ENCODE measurements at places on chromosomes 12 and 14.

- DNase-seq, result no peak
Observed at GRCh38 chr12:58747533-58747932, 172.8 kb downstream of the LRIG3 start.

GRCh38 chr12:19794116-19794515 is 354.8 kb downstream of the AEBP2 start:
- DNase-seq, result no peak

DNA sequence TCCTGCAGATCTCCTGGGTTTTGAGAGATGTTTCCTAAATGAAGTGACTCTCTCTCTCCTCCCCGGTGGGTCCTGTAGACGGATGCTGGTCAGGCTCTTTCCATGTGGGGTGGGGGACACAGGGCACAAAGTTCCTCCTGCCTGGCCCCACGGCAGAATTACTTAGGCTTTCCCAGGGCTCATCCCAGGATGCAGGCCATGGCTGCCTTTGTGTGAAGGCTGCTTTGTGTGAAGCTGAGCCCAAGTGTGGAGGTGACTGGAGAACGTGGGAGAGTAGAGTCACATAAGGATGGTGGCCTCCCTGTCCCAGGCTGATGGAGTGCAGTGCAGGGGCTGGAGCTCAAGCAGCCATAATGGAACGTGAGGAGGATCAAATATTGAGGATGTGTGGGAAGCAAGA is 200.2 kb downstream of the ADGRD1 start:
- DNase-seq, result no peak

GRCh38 chr12:124402248-124403066 is 107.6 kb downstream of the RFLNA start:
- no peak for DNase-seq

- no peak for DNase-seq
Observed at GRCh38 chr12:20044846-20045245, 323.5 kb upstream of the PDE3A start.

DNA sequence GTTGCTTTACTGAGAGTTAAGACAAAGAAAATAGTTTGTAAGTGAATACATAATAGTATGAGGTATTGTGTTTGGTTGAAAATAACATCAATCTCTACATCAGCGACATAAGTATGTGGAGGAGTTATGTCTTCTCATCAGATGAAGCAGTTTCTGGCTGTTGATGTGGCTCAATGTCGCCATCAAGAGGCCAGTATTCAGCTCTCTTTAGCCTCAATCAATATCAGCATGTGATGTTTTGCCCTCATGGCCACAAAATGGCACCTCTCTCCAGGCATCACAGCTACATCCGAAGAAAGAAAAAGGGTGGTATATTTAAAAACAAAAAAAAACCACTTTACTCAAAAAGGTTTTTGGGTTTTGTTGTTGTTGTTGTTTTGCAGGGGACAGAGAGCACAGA is 302.3 kb upstream of the TMEM132C start:
- no peak for DNase-seq

DNA sequence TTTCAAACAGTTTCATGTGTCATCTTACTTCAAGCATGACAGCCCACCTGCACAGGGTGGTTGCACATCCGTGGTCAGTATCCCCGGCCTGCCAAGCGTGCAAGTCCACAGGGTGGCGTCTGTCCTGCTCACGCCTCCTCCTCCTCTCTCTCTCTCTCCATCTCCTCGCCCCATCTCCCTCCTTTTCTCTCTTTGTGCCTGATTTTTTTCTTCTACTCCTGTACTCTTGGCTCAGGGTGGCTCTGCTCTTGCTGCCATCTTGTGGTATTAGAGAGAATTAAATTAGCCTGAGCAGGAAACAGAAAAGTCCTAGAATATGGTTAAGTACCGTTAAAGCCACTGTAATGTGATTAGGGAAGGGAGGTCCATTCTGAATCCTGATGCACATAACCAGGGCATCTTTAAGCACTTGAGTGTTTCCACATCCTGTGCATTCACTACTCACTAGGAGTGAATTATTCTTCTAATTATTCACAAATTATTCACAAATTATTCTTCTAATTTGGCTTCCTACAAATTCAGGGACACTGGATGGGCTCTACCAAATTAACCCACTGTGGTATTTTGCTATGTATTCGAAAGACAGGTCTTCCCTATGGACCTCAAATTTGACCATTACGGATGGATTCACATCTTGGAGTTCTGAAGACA is 25.5 kb upstream of the DTX1 start:
- no peak for DNase-seq

DNA sequence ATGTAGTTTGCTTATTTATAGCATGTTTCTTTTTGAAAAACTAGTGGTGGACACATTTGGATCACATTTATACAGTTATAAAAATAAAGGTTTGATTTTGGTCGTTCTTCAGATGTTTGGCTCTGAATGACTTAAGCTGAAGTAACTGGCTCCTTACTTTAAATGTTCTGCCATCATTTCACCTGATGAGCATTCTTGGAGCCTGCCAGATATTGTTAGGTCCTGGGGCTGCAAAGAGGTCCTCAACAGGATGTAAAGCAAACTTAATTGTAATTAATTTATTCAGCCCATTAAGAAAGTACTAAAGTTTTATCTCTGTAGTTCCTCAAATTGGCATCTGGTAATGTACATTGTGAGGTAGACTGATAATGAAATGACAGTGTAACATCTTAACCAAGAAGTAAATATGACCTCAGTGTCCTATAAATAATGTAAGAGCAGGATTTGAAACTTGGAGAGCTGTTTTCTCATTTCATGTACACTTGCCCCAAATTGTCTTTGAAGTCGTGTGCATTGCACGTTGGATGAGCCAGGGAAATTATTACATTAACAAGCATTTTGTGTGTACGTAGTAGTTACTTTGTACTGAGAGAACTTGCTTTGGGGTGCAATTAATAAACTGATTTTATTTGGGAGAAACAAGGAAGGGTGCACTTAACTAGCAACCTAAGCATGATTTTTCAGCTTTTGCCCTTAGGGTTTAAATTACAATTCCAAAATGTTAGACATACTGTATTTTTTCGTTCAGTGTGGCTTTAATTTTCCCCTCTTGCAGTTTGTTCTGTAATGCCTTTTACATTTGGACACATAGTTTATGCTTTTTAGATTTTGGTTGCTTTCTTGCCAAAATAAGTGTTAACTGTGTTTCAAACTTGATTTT is 7.5 kb downstream of the EIF5 start:
- no peak for DNase-seq

DNA sequence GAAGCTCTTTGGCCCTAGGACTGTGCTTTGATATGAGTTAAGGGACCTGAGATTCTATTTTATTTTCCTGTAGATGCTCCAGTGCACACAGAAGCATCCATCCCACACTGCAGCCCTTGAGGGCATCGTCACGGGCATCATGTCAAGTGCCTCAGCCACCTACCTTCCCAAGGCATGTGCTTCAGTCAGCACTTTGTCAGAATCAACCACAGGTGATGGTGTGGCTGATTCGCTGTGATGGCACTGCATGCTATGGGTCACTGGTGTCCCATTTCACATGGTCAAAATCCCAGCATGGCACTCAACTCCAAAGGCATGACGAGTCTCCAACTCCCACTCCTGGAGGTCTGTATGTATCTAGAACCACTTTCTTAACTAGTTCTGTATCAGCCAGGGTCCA is 100.8 kb downstream of the AACS start:
- DNase-seq, result no peak

- DNase-seq, result no peak
Observed at GRCh38 chr14:52365071-52365470, 51.0 kb downstream of the PTGER2 start.

DNA sequence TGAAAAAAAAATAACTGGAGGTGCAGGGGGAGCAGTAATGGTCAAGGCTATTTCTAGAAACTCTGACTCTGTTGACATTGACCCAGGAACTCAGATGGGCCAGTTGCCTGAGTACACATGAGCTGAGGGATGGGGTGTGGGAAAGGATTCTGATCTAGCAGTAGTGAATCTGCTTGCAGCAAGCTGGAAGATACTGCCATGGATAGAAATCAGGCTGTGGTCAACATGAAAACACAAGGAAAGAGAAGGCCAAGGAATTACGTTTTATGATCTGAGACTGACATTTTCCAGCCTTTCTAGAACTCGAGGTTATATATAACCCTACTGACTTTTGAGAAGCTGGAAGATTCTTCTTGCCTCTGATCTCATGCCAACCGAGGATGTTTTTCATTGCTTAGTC is 90.0 kb downstream of the ANO6 start:
- DNase-seq, result no peak

GRCh38 chr12:27201169-27201568 is 42.9 kb upstream of the STK38L start:
- DNase-seq, result peak; percentile 35

- no peak for DNase-seq
Observed at GRCh38 chr12:12159988-12160387, 89.2 kb downstream of the BCL2L14 start.

GRCh38 chr14:85250414-85251189 is 279.3 kb upstream of the FLRT2 start:
- DNase-seq, result no peak

GRCh38 chr14:91302391-91302790 is 57.9 kb upstream of the GPR68 start:
- no peak for DNase-seq

GRCh38 chr12:14946861-14947260 is 8.5 kb upstream of the ERP27 start:
- no peak for DNase-seq

- no peak for DNase-seq
Observed at GRCh38 chr12:14840616-14841015, 2.7 kb downstream of the ART4 start.

- DNase-seq, result no peak
Observed at GRCh38 chr12:50186681-50187080, 19.5 kb upstream of the CERS5 start.

DNA sequence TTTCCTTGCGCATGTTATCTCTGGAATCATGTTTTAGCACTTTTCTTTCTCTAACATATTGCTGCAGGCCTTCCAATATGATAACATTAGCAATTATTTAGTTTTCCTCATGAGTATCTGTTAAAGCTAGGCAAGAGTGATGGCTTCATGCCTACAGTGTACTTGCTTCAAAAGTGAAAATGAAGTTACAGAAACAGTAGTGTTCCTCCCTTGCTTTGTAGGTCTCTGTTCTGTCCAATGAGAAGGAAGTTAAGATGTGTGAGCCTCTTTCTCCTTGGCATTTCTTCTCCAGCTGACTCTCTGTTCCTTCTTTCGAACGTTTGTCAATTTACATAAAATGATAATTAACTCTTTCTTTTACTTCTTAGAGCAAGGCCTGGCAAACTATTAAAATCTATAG is 22.2 kb downstream of the LRRIQ1 start:
- no peak for DNase-seq

DNA sequence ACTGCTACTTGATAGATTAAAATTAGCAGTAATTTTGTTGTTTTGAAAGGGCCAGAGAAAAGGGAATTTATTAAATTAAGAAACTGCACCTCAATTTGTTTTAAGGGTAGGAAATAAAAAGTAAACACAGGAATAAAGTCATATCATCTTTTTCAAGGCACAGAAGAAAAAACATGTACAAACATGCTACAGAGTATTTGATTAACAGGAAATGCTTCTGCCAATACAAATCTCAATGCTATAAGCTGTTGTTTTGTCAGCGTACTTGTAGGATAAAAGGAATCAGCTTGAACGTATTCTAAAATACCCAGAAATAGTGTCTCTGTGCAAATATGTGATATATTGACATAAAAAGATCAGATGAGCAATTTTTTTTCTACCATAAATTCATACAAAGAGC is 474.0 kb upstream of the MGAT4C start:
- DNase-seq, result no peak

GRCh38 chr12:131131808-131132117 is 178.1 kb downstream of the ADGRD1 start:
- DNase-seq, result no peak

DNA sequence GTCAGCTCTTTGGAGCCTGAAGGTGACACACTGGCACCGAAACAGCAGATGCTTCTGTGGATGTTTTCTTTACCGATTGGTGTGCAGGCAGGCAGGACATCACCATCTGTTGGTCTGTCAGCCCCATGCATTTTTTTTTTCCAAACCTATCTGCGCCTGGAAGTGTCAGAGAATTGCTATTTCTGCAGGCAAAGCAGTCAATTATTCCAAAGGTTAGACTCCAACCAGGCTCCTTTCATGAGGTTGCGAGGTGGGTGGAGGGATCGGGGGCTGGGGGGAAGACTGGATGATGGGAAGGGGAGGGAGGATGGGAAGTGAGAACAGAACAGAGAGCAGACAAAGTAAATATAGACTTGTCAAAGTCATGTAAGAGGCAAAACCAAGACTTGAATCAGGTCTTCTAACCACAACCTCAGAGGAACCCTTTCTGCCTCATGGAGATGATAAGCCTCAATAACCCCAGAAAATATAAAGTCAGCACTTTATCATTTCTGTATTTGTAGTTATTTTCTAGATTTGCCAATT is 117.7 kb downstream of the OTOGL start:
- DNase-seq, result no peak

GRCh38 chr12:45655186-45655585 is 74.3 kb upstream of the ARID2 start:
- no peak for DNase-seq

GRCh38 chr14:101498526-101498860 is 62.8 kb upstream of the DIO3 start:
- DNase-seq, result no peak

DNA sequence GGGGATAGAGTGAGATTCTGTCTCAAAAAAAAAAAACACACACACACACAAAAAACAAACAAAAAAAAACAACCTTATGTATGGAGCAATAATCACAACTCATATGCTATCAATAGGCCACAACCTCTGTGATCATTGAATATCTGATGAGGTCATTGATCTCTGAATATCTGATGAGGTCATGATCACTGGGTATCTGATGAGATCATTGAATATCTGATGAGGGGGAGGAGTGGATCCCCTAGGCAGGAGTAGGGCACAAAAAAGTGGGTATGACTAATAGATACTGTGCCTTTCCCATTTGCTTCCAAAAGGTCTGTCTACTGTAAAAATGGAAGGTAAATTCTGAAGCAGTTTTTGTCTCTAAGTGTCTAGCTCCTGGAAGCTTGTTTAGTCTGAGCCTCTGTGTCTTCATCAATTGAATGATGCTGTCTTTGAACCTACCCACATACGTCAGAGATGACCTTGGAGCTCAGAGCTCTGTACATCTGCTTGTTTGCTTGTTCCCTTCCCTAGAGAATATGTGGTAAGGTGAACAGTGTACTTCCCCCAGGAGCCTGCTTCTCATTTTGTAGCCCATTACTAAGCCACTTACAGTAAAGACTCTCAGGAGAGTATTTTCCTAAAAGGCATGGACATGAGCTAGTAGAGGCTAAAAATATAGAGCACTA is 13.6 kb downstream of the PAH start:
- no peak for DNase-seq

Measured in C1 segment of cervical spinal cord (tissue), 14 donors.